ENCODE measurements at places on chromosomes 6 and 20. TPM values are rescaled to one million over a fixed set of nuclear protein-coding genes. Genes with fewer than 3 reads are reported as not detected.
A peak's percentile ranks its signal among the peaks of the same experiment; 100 is the strongest.

DNA sequence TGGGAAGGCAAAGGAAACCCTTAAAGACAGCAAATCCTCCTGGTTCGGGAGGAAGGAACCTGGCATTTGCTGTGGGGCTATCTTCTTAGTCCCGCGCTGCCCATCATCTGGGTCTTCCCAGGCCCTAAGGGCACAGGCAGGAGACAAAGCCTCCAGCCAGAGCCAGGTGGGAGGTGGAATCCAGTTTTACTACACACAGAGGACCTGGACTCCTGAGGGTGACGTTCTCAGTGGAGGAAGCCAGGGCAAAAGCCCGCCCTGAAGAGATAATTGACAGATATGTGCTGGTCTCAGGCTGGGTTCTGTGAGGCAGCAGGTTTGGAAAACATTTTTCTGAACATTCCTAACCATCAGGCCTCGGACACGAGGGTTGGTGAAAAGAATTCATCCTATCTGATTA lies 88.4 kb upstream of the AGPAT4 start:
- no peak overlapping the region for H3K4me3 ChIP-seq
- H3K27ac ChIP-seq, result no peak overlapping the region
- no peak for DNase-seq
- no peaks in the 10 kb centered on the region for H3K4me1 ChIP-seq
- no peaks in the 10 kb centered on the region for H3K36me3 ChIP-seq

DNA sequence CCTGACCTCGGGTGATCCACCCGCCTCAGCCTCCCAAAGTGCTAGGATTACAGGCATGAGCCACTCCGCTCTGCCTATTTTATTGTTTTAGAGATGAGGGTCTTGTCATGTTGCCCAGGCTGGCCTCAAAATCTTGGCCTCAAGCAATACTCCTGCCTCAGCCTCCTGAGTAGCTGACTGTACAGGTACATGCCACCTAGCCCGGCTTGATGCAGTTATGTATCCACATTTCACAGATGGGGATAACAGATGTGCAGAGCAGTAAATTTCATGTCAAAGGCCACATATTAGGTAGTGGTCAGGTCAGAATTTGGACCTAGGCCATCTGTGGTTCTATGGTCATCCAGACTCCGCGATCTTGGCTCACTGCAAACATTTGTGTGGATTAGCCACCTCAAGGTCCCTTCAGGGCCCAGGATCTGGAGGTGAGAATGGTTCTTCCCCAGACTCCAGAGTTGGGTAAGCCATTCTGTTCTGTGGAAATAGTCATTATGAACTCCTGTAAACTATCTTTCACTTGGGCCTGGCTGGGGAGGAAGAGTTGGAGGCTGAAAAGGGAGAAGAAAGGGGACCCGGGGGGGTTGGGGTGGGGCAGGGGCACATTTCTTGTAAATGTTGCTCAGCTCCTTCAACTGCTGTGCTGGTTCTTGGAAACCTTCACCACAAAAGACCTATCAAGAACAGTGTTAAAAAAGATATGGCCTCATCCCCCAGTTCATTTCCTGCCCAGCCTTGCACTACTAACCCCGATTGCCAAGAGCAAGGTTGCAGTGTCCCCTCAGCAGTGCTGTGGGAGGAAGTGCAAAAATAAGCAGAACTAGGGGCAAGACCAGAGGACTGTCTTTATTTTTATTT lies 13.0 kb downstream of the PIM1 start:
- H3K27ac ChIP-seq, result no peak overlapping the region
- no peak for DNase-seq
- no peaks in the 10 kb centered on the region for H3K27me3 ChIP-seq
- H3K36me3 ChIP-seq, result no peaks in the 10 kb centered on the region
- H3K4me1 ChIP-seq, result no peaks in the 10 kb centered on the region
- no peak overlapping the region for H3K4me3 ChIP-seq

DNA sequence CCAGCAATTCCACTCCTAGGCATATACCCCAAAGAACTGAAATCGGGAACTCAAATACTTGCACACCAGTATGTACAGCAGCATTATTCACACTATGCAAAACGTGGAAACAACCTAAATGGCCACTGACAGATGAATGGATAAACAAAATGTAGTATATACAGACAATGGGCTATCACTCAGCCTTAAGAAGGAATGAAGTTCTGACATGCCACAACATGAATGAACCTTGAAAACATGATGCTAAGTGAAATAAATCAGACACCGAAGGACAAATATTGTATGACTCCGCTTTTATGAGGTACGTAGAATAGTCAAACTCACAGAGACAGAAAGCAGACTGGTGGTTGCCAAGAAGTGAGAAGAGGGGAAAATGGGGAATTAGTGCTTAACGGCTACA lies 59.1 kb upstream of the CCN6 start:
- no peak overlapping the region for H3K27ac ChIP-seq
- no peak for DNase-seq
- no peak overlapping the region for H3K4me3 ChIP-seq
- no peaks in the 10 kb centered on the region for H3K36me3 ChIP-seq

DNA sequence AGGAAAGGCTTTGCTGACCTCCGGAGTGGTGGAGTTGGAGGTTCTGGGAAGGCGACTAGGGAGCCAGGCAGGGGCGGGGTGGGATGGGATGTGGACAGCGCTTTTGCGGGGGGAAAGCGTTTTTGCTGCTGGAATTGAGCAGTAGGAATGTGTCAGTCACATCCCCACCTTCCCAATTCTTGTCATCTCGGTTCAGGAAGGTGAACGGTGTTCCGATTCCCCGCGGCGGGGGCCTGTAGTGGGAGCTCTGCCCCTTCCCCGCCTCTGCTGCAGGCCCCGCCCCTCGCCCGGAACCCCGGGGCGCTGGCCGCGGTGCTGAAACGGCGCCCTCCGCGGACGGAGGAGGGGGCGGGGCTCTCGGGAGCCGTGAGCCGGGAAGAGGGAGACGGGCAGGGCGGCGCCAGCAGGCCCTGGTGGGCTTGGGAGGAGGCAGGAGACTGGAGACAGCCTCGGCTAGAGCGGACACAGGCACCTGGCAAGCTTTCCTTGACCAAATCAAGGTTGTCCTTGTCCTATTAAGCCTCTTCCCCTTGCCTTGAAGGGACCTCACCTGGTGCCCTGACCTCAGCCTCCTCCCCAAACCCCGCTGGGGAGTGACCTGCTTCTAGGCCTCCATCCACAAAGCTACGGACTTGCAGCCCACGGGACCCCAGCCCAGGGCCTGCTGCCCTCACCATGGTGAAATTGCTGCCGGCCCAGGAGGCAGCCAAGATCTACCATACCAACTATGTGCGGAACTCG lies at the start of gene LHFPL5:
TSS of gene LHFPL5 (plus strand) at position 357 of the 741 bp plus-strand sequence. CDS start at position 676, 319 bp downstream.
- no peaks in the 10 kb centered on the region for H3K4me1 ChIP-seq
- H3K27me3 ChIP-seq, result no peaks in the 10 kb centered on the region
- H3K4me3 ChIP-seq, result peak within 1 kb of the TSS; percentile 49
- DNase-seq, result peak; percentile 68
- H3K27ac ChIP-seq, result no peak within 1 kb of the TSS

DNA sequence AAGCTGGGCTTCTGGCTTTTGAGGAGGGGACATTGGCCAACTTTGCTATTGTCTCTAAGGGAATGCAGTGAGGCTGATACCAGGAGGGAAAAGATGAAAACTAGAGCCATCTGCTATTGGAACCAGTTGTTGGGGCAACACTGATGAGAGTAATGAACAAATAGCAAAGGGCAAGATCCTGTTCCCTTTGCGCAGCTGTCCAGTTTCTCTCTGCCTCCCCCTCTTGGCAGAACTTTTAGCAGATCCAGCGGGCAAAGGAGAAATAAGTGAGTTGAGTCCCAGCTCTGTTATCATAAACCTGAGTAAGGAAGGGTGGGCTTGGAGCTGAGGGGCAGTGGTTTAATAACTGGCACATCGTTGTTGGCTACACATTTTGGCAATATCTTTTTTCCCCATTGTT lies 126.8 kb downstream of the AKAP7 start:
- no peak overlapping the region for H3K27ac ChIP-seq
- no peaks in the 10 kb centered on the region for H3K36me3 ChIP-seq
- no peaks in the 10 kb centered on the region for H3K27me3 ChIP-seq
- no peaks in the 10 kb centered on the region for H3K4me1 ChIP-seq

DNA sequence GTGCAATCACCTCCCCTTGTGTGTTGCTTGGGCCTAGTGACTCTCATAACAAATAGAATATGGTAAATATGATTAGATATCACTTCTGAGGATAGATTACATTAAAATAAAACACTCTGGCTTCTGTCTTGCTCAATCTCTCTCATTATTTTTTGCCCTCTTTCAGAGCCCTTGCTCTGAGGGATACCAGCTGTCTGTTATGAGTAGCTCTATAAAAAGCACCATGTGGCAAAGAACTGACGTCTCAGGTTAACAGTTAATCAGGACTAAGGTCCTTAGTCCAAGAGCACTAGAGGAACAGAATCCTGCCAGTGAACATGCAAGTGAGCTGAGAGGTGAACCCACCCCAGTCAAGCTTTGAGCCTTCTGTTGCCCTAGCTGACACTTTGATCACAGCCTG lies 402.2 kb upstream of the HTR1E start:
- no peak for DNase-seq
- no peaks in the 10 kb centered on the region for H3K27me3 ChIP-seq
- H3K4me1 ChIP-seq, result no peaks in the 10 kb centered on the region
- H3K4me3 ChIP-seq, result no peak overlapping the region
- no peak overlapping the region for H3K27ac ChIP-seq
- H3K36me3 ChIP-seq, result no peaks in the 10 kb centered on the region

DNA sequence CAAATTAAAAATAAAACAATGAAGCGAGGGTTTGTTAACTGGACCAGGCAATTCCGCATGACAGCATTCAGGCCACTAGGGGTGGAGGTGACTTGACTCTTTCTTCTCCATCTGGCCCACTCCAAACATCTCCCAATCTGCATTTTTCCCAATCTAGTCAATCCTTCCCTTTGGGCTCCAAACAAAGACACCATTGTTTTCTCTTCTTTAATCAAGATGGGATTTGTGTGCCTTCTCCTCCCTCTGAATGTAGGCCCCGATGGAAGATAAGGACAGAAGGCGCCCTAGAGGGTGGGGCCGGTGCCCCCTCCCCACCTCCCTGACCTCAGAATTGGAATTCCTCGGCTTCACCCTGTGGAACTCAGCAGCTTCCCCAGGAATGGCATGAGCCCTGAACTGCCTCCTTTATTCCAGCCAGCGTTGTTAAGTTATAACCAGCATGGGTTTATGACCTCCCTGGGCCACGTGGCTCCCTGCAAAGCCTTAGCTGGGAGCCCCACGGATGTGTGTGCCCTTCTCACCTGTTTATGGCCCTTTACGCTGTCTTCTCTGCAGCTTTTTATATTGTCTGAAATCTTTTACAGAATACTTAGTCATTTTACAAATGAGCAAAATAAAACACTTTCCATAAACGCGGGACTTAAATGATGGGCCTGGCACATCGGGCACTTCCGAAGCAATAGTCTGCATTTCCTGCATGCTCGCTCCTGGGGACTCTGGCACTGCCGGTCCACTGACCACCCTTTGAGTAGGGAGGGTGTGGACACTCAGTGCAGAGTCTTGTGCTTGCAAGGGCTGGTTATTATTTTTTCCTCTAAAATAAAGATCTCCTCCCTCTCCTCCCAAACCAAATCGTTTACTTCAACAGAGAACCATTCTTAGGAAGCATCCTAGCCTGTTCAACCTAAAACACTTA lies 24.5 kb downstream of the OVOL2 start:
- H3K27me3 ChIP-seq, result no peaks in the 10 kb centered on the region
- no peak for DNase-seq
- no peaks in the 10 kb centered on the region for H3K4me1 ChIP-seq
- H3K4me3 ChIP-seq, result no peak overlapping the region

DNA sequence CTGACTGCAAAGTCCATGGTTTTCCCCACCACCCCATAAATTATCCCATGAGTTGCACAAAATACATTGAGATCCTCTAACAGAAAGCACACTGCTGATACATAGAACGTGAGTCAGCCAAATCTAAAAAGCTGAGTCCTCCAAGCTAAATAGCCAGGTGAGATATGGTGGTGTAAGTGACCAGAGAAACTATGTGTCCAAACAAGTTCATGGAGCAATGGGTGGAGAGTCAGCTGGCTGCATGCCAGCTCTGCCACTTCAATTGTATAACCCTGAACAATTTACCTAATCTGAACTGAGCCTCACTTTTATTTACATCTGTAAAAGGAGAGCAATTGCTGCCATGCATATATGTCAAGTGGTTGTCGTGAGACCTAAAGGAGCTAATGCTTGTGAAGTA lies 9.7 kb downstream of the SNAP25 start:
- DNase-seq, result no peak
- H3K36me3 ChIP-seq, result no peaks in the 10 kb centered on the region
- no peaks in the 10 kb centered on the region for H3K27me3 ChIP-seq
- no peaks in the 10 kb centered on the region for H3K4me1 ChIP-seq

CAP2 gene
- 6.4 TPM for polyA plus RNA-seq

TTK gene
- 0.36 TPM for polyA plus RNA-seq

RAB44 gene
- 0.02 TPM for polyA plus RNA-seq

All from liver (tissue), 10 donors.